Breast epithelium (tissue), 4 donors: ENCODE measurements at places on chromosomes 1 and 21. TPM values are rescaled to one million over a fixed set of nuclear protein-coding genes. Genes with fewer than 3 reads are reported as not detected.

- H3K36me3 ChIP-seq, result no peaks in the 10 kb centered on the region
- H3K4me3 ChIP-seq, result no peak overlapping the region
- no peak overlapping the region for H3K27ac ChIP-seq
- no peak for DNase-seq
Measured at GRCh38 chr1:67194209-67194863, 28.1 kb downstream of the IL23R start.

TNFRSF9 gene
- total RNA-seq, result 0.59 TPM

DNA sequence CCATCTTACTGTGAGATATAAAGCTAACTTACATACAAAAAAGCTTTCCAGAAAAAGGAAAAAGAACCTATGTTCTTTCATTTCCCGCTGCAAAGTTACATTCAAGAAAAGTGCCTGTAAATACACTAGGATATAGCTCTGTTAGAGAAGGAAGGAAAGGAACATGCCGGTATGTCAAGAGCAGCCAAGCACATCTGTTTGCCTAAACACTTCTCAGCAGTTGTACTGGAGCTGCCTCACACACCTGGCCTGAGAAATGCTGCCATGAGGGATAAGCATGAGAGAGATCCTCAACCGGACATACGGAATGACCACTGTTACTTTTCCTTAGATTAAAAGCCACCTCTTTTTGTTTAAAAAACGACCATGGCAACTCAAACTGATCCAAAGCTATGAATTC lies 189.7 kb downstream of the RERE start:
- H3K4me3 ChIP-seq, result no peak overlapping the region
- DNase-seq, result no peak
- no peak overlapping the region for H3K27ac ChIP-seq
- no peaks in the 10 kb centered on the region for H3K27me3 ChIP-seq
- no peaks in the 10 kb centered on the region for H3K36me3 ChIP-seq
- H3K4me1 ChIP-seq, result no peaks in the 10 kb centered on the region

ARHGAP30 gene
- total RNA-seq, result 7.9 TPM

GRCh38 chr21:34611528-34611927 lies 3.4 kb downstream of the RCAN1 start:
- H3K36me3 ChIP-seq, result no peaks in the 10 kb centered on the region
- no peak overlapping the region for H3K4me3 ChIP-seq
- H3K27ac ChIP-seq, result no peak overlapping the region

CHI3L1 gene
- 14.2 TPM for total RNA-seq

GRCh38 chr1:24020025-24020424 lies 39.9 kb upstream of the SRSF10 start:
- no peaks in the 10 kb centered on the region for H3K36me3 ChIP-seq
- no peaks in the 10 kb centered on the region for H3K27me3 ChIP-seq
- peaks cover 10% of the 10 kb centered on the region for H3K4me1 ChIP-seq
- DNase-seq, result no peak
- H3K27ac ChIP-seq, result peak overlapping the region; percentile 92

CR1L gene
- total RNA-seq, result not detected

DNA sequence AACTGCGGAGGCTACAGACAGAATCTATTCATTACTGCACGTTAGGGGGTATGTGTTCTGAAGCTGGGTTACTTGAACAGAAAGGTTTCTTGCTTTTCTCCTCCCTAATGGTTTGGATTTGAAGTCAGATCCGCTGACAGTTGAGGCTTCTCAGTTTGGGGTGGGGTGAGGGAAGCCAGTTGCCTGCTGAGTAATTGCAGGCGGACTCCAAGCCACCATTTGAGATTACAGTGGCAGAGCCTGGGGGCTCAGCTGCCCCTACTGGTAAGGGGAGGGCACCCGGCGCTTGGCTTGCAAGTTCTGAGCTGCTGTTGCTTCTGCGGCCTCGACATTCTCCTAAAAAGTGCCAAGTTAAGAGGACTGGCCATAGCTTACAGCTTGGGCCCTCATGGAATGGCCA lies 2.0 kb downstream of the GRHL3 start:
- no peak overlapping the region for H3K4me3 ChIP-seq
- peaks cover 10% of the 10 kb centered on the region for H3K4me1 ChIP-seq
- no peak for DNase-seq
- H3K27me3 ChIP-seq, result no peaks in the 10 kb centered on the region

XCL1 gene
- not detected for total RNA-seq

GRCh38 chr1:78254517-78254916 lies 208.8 kb downstream of the GIPC2 start:
- no peaks in the 10 kb centered on the region for H3K27me3 ChIP-seq
- no peaks in the 10 kb centered on the region for H3K36me3 ChIP-seq
- H3K27ac ChIP-seq, result no peak overlapping the region
- DNase-seq, result no peak
- H3K4me3 ChIP-seq, result no peak overlapping the region

GRCh38 chr1:66050123-66050522 lies 257.4 kb downstream of the PDE4B start:
- no peaks in the 10 kb centered on the region for H3K36me3 ChIP-seq
- H3K27ac ChIP-seq, result no peak overlapping the region
- no peak overlapping the region for H3K4me3 ChIP-seq
- no peaks in the 10 kb centered on the region for H3K27me3 ChIP-seq
- DNase-seq, result no peak

GRCh38 chr1:245433561-245433960 lies 278.8 kb downstream of the KIF26B start:
- no peaks in the 10 kb centered on the region for H3K4me1 ChIP-seq
- no peak overlapping the region for H3K27ac ChIP-seq
- no peaks in the 10 kb centered on the region for H3K36me3 ChIP-seq
- DNase-seq, result no peak
- no peaks in the 10 kb centered on the region for H3K27me3 ChIP-seq

- peak overlapping the region; percentile 78 for H3K4me3 ChIP-seq
- no peak for DNase-seq
- no peaks in the 10 kb centered on the region for H3K27me3 ChIP-seq
- peak overlapping the region; percentile 96 for H3K27ac ChIP-seq
Measured at GRCh38 chr1:31064111-31064717, 1.3 kb downstream of the PUM1 start.

LRRC47 gene
- 31.5 TPM for total RNA-seq

OR2AK2 gene
- total RNA-seq, result not detected

DNA sequence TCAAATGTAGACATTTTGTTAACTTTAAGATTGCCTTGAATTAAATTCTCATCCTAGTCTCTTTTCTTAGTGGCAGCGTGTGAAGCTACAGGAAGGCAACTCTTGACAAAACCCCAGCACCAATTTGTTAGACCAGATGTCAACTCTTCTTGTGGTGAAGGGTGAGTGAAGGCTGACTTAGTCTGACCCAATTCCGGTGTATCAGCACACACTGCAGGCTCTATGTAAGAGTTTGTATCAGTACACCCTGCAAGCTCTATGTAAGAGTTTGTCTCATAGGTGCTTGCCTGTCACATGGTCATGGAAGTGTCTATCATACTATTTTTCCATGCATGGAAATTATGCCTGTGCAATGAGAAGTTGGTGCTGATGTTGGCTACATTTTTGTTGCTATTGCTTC lies 16.8 kb downstream of the CR2 start:
- no peak for DNase-seq
- H3K27me3 ChIP-seq, result no peaks in the 10 kb centered on the region
- H3K36me3 ChIP-seq, result no peaks in the 10 kb centered on the region
- no peak overlapping the region for H3K4me3 ChIP-seq
- no peak overlapping the region for H3K27ac ChIP-seq

TMPRSS2 gene
- total RNA-seq, result 56.6 TPM

DNA sequence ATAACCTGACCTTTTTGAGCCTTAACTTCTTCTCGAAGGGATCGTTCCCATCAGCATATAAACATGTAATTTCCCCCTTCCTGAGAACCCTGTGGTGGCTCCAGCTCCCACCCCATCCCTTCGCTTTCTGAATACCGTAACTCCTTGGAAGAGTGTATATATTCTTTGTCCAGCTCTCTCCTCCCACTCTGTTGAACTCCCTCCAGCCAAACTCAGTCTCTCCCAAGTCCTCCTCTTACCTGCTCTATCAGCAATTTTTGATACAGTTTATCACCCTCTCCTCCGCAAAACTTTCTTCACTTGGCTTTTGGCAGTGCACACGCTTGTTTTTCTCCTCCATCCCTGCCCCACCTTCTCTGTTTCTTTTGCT lies 109.9 kb upstream of the SLC25A33 start:
- H3K36me3 ChIP-seq, result no peaks in the 10 kb centered on the region
- H3K27me3 ChIP-seq, result no peaks in the 10 kb centered on the region
- peak overlapping the region; percentile 88 for H3K27ac ChIP-seq

DNA sequence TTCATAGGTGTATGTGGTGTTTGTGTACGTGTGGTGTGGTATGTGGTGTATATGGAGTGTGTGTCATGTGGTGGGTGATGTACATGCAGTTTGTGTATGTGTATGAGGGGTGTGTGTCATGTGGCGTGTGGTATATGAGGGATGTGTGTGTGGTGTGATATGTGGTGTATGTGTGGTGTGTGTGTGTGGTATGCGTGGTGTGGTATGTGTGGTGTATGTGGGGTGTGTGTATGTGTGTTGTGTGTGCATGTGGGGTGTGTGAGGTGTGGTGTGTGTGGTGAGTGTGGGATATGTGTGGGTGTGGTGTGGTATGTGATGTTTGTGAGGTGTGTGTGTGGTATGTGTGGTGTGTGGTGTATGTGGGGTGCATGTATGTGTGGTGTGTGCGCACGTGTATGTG lies 272.4 kb downstream of the PCP4 start:
- H3K4me1 ChIP-seq, result no peaks in the 10 kb centered on the region
- no peak overlapping the region for H3K4me3 ChIP-seq
- no peaks in the 10 kb centered on the region for H3K27me3 ChIP-seq
- no peak overlapping the region for H3K27ac ChIP-seq
- no peak for DNase-seq

DNA sequence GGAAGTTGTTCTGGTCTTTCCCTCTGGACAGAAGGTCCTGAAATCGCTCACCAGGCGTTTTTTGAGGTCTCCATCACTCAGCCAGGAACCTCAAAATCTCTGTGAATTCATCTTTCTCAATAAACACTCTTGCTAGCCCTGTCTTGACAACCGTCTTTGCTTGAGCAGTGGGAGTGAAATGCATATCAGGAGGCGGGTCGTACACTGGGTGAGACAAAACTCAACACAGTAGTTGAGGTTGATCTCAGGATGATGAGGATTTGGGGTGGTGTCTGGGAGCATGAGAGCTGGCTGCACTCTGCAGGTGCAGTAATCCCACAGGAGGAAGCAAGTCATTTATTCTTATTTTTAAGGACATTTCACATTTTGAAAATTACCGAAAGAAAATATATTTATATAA lies 1.9 kb downstream of the GPR25 start:
- H3K36me3 ChIP-seq, result no peaks in the 10 kb centered on the region
- H3K27ac ChIP-seq, result no peak overlapping the region
- H3K27me3 ChIP-seq, result peaks cover 43% of the 10 kb centered on the region
- no peak overlapping the region for H3K4me3 ChIP-seq

GRCh38 chr1:168202941-168203654 lies 22.7 kb upstream of the SFT2D2 start:
- H3K27ac ChIP-seq, result peak overlapping the region; percentile 65
- DNase-seq, result no peak
- H3K4me3 ChIP-seq, result no peak overlapping the region
- no peaks in the 10 kb centered on the region for H3K4me1 ChIP-seq
- H3K36me3 ChIP-seq, result peaks cover 7% of the 10 kb centered on the region
- H3K27me3 ChIP-seq, result no peaks in the 10 kb centered on the region

DNA sequence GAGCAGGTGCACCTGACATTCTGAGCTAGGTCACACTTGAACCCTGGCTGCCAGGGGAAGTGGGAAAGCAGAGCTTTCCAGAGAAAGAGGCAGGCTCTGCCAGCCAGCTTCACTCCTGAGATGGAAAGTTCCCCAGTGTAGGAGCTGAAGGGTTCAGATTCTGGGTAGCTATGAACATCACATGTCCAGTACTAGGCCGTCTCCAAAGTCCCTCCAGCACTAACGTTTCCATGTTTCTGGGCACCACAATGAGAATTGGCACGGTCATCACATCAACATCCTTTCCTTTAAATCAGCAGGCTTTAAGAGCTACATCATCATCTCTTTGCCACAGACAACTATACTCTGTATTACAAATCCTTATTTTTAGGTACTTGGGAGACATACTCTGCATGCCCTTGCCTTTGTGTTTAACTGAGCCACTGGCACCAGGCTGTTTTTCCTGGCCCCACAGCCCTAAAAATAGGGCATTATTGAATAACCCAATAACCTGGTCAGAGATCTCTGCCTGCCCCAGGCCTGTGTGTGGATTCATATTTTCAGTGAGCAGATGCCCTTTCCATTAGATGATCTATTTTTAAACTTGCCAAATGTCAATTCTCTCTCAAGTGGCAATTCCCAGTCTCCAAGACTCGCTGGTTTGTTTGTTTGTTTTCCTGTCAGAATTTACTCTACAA lies 35.4 kb upstream of the USP24 start:
- DNase-seq, result no peak
- no peaks in the 10 kb centered on the region for H3K27me3 ChIP-seq
- H3K4me3 ChIP-seq, result no peak overlapping the region
- H3K36me3 ChIP-seq, result no peaks in the 10 kb centered on the region
- no peak overlapping the region for H3K27ac ChIP-seq

DNA sequence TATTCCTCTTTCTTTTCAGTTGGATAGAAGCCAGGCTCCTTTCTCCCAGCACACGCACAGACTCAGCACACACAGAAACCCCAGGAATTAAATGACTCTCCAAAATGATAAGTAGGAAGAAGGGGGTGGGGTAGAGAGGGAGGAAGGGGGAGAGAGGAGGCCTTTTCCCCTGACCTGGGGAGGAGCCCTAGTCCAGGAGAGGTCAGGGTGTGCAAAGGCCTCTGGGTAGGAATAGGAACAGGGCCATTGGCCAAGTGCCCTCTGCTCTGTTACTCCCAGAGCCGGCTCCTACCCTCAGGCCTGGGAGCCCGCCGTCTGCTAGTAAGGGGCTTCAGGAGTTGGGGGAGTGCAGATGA lies 35.6 kb upstream of the PUM1 start:
- no peak overlapping the region for H3K4me3 ChIP-seq
- H3K4me1 ChIP-seq, result no peaks in the 10 kb centered on the region

FAM72B gene
- 1.9 TPM for total RNA-seq

GRCh38 chr21:25831300-25831960 lies 96.7 kb downstream of the GABPA start:
- H3K27me3 ChIP-seq, result no peaks in the 10 kb centered on the region
- no peaks in the 10 kb centered on the region for H3K4me1 ChIP-seq
- H3K36me3 ChIP-seq, result no peaks in the 10 kb centered on the region
- DNase-seq, result no peak

- H3K4me1 ChIP-seq, result no peaks in the 10 kb centered on the region
- no peak overlapping the region for H3K27ac ChIP-seq
- DNase-seq, result no peak
Measured at GRCh38 chr1:177185209-177185608, 14.5 kb downstream of the BRINP2 start.

GRCh38 chr1:47598357-47598756 lies 160.5 kb downstream of the FOXD2 start:
- H3K4me1 ChIP-seq, result no peaks in the 10 kb centered on the region
- H3K36me3 ChIP-seq, result peaks cover 2% of the 10 kb centered on the region
- peaks cover 13% of the 10 kb centered on the region for H3K27me3 ChIP-seq
- no peak overlapping the region for H3K4me3 ChIP-seq
